T-helper 1 cell (primary cell): ENCODE measurements at places on chromosomes 2 and 18.
A peak's percentile ranks its signal among the peaks of the same experiment; 100 is the strongest.

DNA sequence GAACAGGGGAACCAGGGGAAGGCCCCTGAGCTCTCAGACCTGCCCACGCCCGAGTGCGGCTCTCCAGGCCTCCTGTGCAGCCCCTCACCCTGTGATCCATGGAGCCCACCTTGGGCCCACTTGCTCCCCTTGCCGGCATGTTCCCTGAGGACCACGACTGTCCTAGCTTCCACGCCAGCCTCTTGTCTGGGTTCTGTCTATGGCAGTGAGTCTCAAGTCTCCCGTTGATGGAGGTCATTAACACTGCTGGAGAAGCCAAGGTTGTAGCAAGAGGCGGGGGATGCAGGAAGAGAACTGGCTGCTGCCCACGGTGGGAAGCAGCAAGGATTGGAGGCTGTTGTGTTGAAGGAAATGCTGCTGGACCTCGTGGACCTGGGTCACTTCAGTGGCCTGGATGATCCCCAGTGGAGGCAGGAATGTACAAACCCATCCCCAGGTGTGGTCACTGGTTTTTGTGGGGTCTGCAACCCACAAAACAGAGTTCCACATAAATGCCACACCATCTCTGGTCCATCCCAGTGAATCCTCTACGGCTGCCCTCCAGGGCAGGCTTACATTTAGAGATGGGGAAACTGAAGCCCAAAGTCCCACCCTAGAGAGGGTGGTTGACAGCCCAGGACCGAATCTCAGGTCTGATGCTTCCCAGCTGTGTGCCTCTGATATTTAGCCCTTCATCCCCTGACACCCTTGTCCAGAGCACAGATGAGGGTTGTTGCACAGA is 150.3 kb downstream of the NDUFA10 start:
- no peak for DNase-seq

DNA sequence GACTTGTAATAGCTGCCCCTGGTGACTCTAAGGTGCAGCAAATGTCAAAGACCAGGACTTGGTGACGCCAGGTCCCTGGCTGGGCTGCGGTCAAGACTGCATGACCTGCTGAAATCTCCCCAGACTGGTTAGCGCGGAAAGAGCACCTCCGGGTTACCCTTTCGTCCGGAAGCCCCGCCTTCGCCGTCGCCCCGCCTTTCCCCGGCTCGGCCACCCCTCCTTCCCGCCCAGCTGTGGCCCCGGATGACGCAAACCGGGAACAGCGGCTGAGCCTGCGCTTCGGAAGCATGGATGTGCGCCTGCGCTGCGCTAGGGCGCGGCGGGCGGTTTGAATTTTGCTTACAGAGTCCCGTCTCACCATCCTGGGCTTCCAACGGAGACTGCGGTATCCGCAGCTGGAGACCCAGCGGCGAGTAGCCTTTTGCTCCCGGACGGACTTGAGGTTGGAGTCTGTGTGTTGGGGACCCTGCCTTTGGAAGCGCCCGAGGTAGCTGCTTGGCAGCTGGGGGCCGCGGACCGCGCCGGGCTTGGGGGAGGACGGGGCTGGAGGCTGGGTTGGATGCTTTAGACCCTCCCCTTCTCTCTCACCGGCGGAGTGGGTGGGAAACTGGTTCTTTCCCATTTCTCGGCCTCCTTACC is at the start of gene SKA1:
SKA1 (plus strand) TSS at position 294 of the 639 bp plus-strand sequence. CDS start 785 bp downstream, outside the sequence.
- peak; percentile 96 for DNase-seq

DNA sequence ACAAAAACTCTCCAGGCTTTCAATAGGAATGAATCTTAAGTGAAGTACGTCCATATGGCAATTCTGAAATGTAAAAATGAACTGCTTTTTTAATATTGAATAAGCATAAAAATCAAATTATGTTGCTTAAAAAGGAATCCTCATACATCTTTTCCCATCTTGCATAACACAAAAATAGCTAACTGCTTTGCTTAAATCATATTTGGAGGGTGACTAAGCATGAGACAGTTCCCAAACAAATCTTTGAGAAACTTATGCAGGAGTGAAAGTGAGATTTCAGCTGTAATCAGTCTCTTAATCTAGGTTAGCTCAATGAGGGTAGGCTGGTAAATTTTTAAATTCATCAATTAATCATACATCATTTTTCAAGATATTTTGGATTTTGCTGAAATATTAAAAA is 111.5 kb downstream of the MBD5 start:
- DNase-seq, result no peak

DNA sequence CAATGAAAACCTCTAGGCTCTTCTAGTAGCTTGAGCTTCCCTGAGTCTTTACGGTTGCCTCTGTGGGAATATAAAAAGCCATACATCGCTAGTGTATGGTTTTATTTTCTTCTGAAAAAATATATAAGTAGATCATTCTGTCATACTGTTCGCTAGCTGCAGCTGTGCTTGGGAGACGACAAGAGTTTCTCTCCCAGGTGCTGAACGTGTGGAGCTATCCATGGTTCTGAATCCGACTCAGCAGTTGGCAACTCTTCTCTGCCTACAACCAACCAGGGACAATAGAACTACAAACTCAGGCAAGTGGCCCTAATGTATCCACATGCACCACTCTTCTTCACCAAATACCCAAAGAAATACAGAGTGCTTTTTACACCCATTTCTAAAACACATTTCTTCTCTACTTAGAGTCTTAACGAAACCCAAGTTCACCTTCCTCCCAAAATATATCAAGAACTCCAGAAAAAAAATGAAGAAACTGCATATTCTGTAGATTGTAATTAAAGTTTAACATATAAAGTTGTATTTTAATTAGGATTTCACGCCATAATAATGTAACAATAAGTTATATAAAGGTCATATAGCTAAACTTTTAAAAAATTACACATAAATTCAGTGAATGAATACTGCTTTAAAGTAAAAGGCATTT is 2.2 kb upstream of the KCNH7 start:
- no peak for DNase-seq

DNA sequence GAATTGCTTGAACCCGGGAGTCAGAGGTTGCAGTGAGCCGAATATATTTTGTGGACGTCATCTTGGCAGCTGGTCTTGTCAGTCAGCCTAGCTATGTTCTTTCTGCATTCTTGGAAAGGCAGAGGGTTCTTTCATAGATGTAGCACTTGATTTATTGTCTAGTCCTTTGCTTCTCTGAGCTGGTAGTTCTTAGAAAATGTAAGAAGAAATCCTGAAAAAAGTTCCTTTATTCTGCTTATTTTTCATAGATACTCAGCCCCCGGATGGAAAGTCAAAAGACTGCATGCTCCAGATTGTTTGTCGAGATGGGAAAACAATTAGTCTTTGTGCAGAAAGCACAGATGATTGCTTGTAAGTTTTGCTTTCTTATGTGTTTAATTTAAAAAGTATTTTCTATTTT is 21.3 kb downstream of the PLEKHB2 start:
- no peak for DNase-seq

GRCh38 chr2:108297436-108298141 is 8.9 kb downstream of the SULT1C2 start:
- DNase-seq, result no peak

DNA sequence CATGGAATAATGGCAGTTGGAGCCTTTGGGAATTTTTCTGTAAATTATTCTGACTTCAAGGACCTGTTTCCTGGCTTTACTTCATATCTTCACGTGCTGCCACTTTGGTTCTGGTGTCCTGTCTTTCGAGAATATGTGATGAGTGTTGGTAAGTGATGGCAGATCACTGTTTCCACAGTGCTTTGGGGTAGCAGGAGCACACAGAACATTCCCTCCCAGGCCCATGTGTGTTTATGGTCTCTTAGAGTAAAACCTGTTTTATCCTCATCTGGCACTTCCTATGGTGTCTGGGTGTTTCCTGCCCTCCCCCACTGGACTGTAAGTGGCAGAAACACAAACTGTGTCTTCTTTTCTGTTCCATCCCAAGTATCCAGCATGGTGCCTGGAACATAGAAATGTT is 17.9 kb downstream of the MOGAT1 start:
- DNase-seq, result no peak

DNA sequence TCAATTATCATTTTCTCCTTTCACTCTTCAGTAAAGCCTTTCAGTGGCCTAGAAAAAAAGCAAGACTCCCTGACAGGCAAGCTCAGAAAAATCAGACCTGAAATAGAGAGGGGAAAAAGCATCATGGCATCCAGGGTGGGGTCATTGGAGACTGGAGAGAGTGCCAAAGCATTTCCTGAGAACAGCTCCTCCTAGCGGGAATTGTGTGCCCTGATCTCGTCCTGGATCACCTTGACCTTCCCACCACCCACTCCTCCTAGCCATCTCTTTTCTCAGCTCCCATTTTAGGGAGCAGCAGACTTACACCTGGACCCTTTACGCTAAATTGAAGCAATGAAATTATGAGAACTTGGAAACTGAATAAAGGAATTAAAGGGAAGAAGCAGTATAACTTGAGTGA is 176.6 kb downstream of the VWC2L start:
- DNase-seq, result no peak

DNA sequence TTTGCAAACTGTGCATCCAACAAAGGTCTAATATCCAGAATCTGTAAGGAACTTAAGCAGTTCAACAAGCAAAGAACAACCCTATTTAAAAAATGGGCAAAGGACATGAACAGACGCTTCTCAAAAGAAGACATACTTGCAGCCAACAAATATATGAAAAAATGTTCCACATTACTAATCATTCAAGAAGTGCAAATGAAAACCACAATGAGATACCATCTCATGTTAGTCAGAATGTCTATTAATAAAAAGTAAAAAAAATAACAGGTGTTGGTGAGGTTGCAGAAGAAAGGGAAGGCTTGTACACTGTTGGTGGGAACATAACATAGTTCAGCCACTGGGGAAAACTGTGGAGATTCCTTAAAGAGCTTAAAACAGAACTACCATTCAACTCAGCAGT is 126.2 kb downstream of the NAT8 start:
- DNase-seq, result no peak

GRCh38 chr2:667332-667999 is 9.7 kb downstream of the TMEM18 start:
- DNase-seq, result no peak

GRCh38 chr18:59576541-59577385 is 120.5 kb downstream of the CCBE1 start:
- no peak for DNase-seq

DNA sequence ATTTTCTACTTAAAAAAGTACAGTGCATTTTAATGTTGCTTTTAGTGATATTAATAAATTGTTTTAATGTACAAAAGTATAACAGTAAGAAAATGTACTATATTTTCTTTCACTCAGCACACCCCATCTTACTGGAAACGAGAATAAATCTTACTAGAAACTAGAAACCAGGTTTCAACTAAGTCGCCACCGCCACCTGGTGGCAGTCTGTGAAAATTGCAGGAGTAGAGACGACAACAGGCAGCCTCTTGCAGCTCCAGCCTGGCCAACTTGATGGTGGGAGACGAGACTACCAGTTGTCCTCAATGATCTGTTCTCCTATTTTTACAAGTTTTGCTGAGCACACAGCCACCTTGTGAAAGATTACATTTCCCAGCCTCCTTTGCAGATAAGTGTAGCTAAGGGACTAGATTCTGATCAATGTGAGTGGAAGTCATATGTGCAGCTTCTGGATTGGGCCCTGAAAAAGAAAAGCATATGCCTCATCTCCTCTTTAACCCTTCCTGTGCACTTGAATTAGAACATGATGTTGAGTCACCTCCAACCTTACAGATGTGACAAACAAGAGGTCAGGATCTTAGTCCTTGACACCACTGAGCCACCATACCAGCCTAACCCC is 8.7 kb downstream of the OTOF start:
- no peak for DNase-seq

DNA sequence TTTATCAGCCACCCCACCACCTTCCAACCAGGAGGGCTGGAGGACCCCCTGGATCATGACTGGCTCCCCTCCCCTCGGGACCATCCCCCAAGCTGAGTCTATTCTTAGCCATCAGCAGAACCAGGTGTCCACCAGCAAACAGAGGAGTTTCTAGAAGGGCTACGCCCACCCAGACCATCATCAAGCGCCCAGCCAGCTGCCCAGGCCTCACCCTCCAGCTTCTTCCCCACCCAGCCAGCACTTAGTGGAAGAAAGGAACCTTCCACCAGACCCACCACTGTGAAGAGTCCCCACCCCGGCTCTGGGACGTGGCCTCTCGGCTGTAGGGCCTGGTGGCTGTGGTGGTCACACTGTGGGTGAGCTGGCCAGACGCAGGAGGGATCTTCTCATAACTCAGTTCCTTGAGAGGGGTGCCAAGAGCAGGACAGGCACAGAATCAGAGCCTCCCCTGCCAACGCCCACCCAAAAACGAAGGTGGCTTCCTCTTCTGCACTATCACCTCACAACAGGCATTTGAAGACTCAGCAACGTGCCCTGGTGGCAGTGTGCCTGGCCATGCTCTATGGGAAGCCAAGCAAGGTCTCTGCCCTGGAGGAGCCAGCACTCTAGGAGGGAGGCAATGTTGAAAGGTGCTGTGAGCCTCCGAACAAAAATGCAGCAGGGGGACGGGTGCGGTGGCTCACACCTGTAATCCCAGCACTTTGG is 19.0 kb downstream of the BIN1 start:
- DNase-seq, result no peak

DNA sequence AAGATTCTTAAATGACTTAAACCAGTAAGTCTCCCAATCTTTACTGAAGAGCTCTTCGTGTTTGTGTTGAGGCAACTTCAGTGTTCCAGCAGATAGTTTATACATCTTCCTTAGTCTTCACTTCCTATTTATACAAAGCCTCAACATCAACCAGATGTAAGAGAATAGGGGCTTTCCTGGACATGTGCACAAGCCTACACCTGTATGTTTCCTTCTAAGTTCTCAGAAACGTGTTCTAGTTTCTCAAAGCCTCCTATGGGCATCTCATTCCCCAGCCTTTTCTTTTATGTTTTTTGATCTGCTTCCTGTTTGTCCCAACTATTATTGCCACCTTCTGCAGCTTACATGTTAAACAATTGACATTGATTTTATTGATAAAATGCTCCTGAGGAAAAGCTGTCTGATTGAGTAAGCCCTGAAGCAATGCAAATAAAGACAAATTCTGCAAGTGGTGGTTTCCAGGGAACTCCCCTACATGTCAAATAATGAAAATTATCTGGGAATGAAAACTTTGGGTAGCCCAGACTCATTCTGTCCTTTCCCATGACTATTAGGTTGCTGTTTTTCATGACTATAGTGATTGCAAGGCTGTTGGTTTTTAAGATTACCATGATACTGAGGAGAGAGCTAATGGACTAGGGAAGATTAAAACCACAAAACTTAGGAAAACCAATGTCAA is 663.3 kb upstream of the ACVR2A start:
- DNase-seq, result no peak

DNA sequence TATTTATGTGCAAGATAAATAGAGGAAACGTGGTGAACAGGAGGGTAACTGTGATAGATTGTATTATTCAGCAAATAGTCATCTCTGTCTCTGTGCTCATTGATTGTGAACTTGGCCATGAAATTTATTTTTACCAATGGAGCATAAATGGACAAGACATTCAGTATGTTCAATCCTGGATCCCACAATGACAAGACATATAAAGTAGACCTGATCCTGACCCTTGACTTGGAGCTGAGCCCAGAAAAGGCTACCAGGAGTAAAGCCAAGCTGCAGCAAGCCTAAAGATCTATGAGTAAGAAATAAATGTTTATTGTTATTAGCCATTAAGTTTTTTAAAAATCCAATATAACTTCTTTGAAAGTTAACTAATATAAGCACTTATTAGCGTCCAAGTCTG is 531.2 kb downstream of the PIK3C3 start:
- no peak for DNase-seq

GRCh38 chr18:52991246-52991645 is 651.2 kb downstream of the DCC start:
- no peak for DNase-seq

- no peak for DNase-seq
These were observed 696 bp downstream of the EMX1 start for GRCh38 chr2:72917877-72918553.
